ENCODE measurements at places on chromosomes 7 and 10.
A peak's percentile ranks its signal among the peaks of the same experiment; 100 is the strongest.

GRCh38 chr7:26213807-26214515, 12.4 kb downstream of the CBX3 start:
- no peak for DNase-seq

GRCh38 chr10:119555178-119555784, 12.8 kb upstream of the RGS10 start:
- DNase-seq: no peak

DNA sequence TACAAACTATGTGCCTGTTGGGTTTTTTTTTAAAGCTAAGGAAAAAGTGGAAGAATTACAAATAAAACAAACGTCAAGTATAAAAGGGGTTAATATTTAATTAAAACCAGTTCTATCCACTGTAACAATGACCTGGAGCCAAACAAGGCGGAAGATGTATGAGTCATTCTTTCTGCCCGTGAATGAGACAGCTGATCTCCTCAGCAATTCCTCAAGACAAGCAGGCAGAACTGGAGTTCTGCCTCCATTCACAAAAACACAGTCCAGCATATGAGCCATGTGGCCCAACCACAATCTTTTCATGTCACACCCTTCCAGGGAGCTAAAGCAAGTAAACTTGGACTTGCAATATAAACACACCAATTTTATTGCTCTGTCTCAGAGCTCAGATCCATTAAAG, 8.4 kb downstream of the ETV1 start:
- peak; percentile 95 for DNase-seq

GRCh38 chr7:1296356-1296981, 63.8 kb downstream of the UNCX start:
- DNase-seq: no peak

DNA sequence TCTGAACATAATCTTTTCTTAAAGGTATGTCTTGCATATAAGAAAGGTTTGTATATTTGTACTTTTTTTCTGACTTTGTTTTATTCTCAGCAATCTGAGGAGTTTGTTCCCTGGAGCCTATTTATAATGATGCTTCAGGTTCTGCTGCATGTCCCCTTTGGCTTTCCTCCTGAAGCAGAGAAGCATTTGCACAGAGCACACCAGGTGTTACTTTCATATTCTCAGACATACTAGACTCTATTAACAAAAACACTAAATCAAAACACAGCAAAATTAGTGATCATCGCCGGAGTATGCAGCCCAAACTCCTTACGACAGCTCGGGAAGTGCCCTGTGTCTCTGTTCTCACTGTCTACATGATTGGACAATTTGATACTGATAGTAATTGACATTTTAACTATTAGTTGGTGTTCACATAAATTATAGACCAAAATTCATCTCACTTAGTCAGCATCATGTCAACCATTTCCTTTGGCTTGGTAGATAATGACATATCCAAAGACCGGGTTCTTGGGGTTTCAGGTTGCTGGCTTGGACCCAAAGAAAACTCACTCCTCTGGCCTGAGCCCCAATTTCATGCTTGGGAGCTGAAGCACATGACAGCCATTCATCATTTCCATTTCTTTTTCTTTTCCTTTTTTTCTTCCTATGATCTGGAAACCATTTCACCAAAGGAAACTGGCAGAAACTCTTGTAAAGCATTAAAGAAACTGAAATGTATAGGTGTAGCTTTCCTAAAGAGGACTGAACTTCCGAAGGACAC, 400.1 kb upstream of the NRP1 start:
- DNase-seq: no peak

GRCh38 chr7:27204851-27205322, 5.0 kb upstream of the HOXA13 start:
- DNase-seq: peak; percentile 44

- peak; percentile 7 for DNase-seq
Measured at GRCh38 chr7:109178342-109178741, 608.7 kb downstream of the DNAJB9 start.

- DNase-seq: no peak
Measured at GRCh38 chr10:122446668-122447423, 7.6 kb upstream of the ARMS2 start.

GRCh38 chr7:40865441-40866233, 730.8 kb downstream of the SUGCT start:
- DNase-seq: no peak

GRCh38 chr10:107747851-107748250, 583.3 kb upstream of the SORCS1 start:
- peak; percentile 10 for DNase-seq

- DNase-seq: no peak
Measured at GRCh38 chr10:49212076-49212475, 23.9 kb upstream of the TMEM273 start.

- DNase-seq: no peak
Measured at GRCh38 chr7:151384352-151384697, 25.5 kb downstream of the WDR86 start.

GRCh38 chr7:20310963-20311742, 19.5 kb upstream of the ITGB8 start:
- DNase-seq: peak; percentile 51

GRCh38 chr7:2220506-2220905, 12.2 kb downstream of the MAD1L1 start:
- DNase-seq: no peak

DNA sequence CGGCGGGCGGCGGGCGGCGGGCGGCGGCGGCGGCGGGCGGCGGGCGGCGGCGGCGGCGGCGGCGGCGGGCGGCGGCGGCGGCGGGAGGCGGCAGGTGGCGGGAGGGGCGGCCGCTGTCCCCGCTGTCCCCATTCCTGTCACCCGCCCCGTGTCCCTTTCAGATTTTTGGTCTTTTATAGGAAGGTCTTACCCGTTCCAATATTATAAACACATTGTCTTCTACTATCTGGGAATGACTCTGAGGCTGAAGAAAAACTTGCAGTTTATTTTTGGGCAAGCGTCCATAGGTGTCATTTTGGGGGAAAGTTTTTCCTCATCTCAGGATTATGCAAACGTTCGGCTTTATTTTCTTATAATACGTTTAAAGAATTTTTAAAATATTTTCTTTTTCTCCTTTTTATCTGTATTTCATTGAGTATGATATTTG, 578 bp downstream of the ZNF713 start:
- no peak for DNase-seq

DNA sequence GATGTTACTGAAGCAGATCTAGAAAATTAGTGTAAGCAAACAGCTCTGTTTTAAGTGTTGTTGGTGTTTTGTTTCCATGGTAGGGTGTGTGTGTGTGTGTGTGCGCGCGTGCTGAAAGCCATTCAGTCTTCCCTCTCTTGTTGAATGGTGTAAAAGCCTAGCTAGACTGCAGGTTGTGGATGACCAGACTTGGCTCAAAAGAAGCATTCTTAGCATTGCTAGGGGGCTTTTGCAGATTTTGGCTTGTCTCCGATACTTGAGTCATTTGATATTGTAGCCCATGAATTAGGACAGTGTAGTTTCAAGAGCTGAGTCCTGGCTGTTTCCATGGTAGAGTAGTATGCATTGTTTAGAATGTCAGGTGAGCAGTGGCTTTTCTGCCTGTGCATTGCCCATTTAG, 99.1 kb downstream of the SND1 start:
- no peak for DNase-seq

GRCh38 chr10:73018632-73019031, 64.0 kb upstream of the PLA2G12B start:
- DNase-seq: no peak

DNA sequence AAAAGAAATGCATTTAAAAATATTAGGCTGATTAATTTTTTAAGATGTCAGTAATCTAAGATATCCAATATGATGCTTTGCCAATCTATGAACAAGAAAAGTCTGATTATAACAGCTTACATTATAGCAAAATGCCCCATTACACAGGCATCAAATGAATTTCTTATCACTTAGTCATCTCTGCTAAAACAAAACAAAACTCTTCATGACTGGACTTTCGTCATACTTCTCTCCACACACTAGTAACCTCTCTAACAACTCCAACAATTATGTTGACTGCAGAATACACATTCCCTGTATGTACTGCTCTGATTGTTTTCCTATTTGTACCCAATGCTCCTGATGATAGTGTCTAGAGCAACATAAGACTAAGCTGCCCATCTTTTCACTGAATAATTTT, 3.8 kb upstream of the MKI67 start:
- DNase-seq: no peak

DNA sequence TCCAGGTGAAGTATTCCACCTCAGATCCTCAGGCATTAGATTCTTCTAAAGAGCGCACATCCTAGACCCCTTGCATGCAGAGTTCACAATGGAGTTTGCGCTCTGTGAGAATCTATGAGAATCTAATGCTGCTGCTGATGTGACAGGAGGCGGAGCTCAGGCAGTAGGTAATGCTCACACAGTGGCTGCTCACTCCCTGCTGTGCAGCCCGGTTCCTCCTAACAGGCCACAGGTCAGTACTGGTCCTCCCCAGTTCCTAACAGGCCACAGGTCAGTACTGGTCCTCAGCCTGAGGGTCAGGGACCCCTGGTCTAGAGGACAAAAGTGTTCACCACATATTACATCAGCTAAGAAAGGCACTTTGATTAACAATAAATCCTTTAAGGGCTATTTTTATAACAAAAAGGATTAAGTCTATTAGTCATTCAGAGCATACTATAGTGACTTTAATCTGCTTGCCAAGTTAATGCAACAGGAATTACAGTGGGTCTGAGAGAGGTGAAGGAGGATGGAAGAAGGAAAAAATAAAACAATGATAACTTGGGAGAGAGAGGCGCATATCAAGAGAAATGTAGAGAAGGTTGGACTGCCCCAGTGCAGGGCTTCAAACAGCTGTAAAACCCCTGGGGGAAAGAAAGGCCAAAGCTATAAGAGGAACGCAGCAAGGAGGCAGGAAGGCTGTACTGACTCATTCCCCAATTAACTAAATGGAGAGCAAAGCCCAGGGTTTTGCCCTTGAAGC, 49.2 kb downstream of the CUL2 start:
- peak; percentile 63 for DNase-seq

GRCh38 chr10:77636967-77637531, 559 bp downstream of the KCNMA1 start:
- peak; percentile 47 for DNase-seq

DNA sequence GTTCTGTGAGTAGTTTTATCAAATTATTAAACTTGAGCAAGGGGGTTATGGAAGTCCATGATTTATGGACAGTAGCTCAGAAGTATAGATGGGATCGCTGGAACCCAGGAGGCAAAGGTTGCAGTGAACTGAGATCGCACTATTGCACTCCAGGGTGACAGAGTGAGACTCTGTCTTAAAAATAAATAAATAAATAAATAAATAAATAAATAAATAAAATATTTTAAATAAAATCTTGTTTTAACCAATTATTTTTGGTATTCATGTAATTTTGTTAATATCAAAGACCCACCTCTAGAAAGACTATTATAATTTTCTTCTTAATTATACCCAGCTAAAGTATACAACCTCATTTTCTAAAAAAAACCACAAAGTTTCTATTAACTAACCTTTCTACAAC, 134.3 kb downstream of the ZNF37A start:
- no peak for DNase-seq

DNA sequence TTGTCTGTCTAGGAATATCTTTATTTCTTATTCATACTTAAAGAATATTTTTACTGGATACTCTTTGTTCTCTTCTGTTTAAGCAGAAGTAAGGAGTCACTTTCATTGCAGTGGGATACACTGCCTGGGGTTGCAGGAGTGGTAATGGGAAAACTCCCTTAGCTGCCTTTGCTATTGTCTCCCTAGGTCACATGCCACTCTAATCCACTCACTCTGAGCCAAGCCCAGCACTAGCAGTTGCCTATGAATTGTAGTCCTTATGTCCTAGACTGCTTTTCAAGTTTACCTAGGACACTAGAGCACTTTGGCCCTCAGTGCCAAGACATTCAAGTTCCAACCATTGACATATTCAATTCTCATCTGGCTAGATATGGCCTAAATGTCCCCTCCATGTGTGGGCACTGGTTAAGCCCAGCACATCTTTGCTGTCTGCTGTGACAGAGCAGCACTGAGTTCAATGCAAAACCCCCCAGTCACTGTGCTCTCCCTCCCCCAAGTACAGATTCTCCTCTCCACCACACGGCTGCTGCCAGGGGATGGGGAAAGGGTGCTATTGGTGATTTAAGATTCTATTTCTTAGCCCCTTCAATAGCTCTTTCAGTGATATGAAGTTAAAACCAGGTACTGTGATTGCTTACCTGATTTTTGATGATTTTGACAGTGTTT, 991.7 kb upstream of the KCND2 start:
- DNase-seq: no peak

GRCh38 chr7:98192781-98193457, 18.3 kb upstream of the BHLHA15 start:
- DNase-seq: no peak

DNA sequence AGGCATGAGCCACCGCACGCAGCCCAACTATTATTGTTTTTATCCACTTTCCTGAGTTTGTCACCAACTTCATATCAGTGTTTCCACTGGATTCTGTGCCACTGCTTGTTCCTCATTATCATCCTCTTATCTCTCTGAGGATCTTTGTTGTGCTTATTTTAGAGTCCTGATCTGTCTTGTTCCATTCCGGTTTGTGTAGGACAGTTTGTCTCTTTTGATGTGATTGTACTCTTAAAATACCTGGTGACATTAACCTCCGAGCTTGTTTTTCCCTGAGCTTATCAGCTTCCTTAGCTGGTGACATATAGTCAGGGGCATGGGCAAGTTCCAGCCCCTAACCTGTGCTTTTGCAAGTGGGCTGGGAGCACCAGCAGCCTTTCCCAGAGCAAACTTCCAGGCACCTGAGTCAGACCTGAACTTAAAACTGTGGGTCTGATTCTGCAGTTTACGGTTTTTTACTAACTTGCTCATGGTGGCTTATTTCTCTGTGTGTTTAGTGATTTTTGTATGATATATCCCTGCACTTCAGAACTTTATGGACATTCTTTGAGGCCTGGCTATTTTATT, 23.1 kb upstream of the FMC1 start:
- no peak for DNase-seq

- DNase-seq: no peak
Measured at GRCh38 chr10:20811131-20811530, 86.0 kb downstream of the NEBL start.

GRCh38 chr7:149224352-149224751, 15.1 kb upstream of the ZNF212 start:
- no peak for DNase-seq

GRCh38 chr10:86553213-86553612, 31.6 kb upstream of the WAPL start:
- DNase-seq: no peak

DNA sequence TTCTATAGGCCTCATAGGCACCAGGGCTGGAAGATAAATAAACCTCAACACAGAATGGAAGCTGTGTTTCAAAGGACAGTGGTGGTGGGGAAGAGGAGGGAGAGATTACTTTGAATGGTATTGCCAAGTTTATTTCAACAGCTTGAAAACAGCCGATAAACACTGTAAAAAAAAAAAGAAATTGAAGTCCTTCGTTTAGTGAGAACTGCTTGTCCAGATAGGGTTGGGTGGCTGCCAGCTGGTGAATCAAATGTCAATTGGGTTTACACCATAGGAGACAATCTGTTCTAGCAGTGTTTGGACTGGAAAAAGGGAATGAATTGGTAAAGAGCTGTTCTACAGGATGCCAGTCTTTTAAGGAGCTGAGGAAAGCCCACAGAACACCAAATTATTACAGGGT, 254.8 kb downstream of the PHF14 start:
- DNase-seq: no peak

GRCh38 chr7:94700926-94701554, 45.1 kb upstream of the SGCE start:
- DNase-seq: no peak

All from ELR (cell line).